ENCODE measurements at places on chromosomes 11 and 22. TPM values are rescaled to one million over a fixed set of nuclear protein-coding genes. Genes with fewer than 3 reads are reported as not detected.

CAPRIN1 gene
- 149 TPM for total RNA-seq

HPX gene
- total RNA-seq = 1.2 TPM

DEFB131B gene
- not detected for total RNA-seq

MOGAT2 gene
- total RNA-seq = not detected

NOX4 gene
- 20.8 TPM for total RNA-seq

TRIM29 gene
- total RNA-seq = 8.5 TPM

RBM4B gene
- 10.2 TPM for total RNA-seq

PRDM11 gene
- 24.5 TPM for total RNA-seq

FIBIN gene
- 24.5 TPM for total RNA-seq

SPON1 gene
- 131 TPM for total RNA-seq

KRTAP5-1 gene
- total RNA-seq = not detected

OMP gene
- not detected for total RNA-seq

ALG8 gene
- total RNA-seq = 28.6 TPM

MAP6 gene
- 11.6 TPM for total RNA-seq

CALCB gene
- not detected for total RNA-seq

GVQW3 gene
- total RNA-seq = 1.2 TPM

ACTN3 gene
- total RNA-seq = 0.51 TPM

RASSF7 gene
- total RNA-seq = 2.1 TPM

WNT11 gene
- total RNA-seq = 59.3 TPM

FIBP gene
- total RNA-seq = 40.8 TPM

TLCD5 gene
- 6.0 TPM for total RNA-seq

DMC1 gene
- total RNA-seq = 2.4 TPM

MMP12 gene
- total RNA-seq = not detected

UQCR10 gene
- 48.6 TPM for total RNA-seq

CLMP gene
- total RNA-seq = 24.6 TPM

RAG1 gene
- total RNA-seq = 0.28 TPM

TECTA gene
- total RNA-seq = 0.62 TPM

CLCF1 gene
- total RNA-seq = 10.0 TPM

TEX12 gene
- 1.4 TPM for total RNA-seq

P2RX6 gene
- total RNA-seq = 0.19 TPM

PLAAT2 gene
- total RNA-seq = not detected

NRIP3 gene
- total RNA-seq = 6.0 TPM

OR10A6 gene
- total RNA-seq = not detected

GPR83 gene
- not detected for total RNA-seq

FOLR2 gene
- total RNA-seq = 66.4 TPM

Measured in posterior vena cava (tissue), 2 donors.